NCI-H526 (cell line): ENCODE measurements at places on chromosomes 5 and 9.

- DNase-seq, result no peak
These were observed 612.6 kb downstream of the ISL1 start for GRCh38 chr5:51995773-51996306.

DNA sequence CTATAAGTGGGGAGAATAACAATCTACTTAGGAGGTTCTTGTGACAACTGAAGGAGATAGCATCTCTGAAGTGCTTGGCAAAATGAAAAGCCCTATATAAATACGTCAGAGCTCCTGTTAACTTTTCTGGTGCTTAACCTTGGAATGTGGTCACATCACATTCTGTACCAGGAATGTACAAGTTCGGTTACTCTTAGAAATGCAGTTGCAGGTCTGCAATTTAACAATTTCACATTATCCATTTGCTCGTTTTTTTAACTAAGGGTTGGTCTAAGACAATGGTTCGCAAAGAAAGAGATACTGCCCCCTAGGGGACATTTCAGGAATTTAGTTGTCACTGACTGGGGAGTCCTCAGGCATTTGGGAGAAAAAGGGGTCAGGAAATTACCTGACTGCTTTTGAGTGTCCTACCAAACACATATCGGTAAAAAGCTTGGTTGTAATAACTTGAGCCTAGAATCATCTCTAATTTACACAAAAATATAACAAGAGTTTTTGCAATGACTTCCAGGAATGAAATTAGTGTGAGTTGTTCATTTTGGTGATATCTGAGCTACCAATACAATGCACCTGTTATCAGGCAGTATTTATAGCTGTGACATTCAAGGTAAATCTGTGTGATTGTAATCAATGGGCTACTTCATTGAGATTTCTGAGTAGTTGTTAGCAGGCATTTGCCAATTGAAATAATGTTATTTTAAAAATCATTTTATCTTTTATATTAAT is 5.4 kb upstream of the HBEGF start:
- DNase-seq, result peak; percentile 88

DNA sequence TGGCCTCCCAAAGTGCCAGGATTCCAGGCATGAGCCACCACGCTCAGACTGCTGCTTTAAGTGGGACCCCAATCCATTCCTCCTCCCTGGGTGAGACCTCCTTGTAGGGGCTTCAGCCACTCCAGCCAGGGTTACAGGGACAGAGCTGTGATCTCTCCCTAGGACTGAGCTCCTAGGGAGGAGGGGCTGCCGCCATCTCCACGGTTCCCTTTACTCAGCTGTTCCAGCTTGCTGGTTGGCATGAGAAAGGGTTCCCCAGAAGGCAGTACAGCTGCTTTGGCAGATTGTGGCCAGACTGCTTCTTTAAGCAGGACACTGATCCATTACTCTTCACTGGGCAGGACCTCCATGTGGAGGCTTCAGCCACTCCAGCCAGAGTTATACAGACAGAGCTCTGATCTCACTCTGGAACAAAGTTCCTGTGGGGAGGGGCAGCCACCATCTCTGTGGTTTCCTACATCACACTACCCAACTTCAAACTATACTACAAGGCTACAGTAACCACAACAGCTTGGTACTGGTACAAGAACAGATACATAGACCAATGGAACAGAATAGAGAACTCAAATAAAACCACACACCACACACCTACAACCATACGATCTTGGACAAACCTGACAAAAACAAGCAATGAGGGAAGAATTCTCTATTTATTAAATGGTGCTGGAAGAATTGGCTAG is 7.2 kb downstream of the INSL6 start:
- DNase-seq, result no peak

GRCh38 chr9:127802576-127803443 is at the start of gene FPGS:
FPGS (plus strand) TSS chr9:127802882; CDS start chr9:127802925, 43 bp downstream.
- DNase-seq, result peak; percentile 65

- DNase-seq, result no peak
These were observed 154.1 kb downstream of the EFNA5 start for GRCh38 chr5:107516452-107517184.

DNA sequence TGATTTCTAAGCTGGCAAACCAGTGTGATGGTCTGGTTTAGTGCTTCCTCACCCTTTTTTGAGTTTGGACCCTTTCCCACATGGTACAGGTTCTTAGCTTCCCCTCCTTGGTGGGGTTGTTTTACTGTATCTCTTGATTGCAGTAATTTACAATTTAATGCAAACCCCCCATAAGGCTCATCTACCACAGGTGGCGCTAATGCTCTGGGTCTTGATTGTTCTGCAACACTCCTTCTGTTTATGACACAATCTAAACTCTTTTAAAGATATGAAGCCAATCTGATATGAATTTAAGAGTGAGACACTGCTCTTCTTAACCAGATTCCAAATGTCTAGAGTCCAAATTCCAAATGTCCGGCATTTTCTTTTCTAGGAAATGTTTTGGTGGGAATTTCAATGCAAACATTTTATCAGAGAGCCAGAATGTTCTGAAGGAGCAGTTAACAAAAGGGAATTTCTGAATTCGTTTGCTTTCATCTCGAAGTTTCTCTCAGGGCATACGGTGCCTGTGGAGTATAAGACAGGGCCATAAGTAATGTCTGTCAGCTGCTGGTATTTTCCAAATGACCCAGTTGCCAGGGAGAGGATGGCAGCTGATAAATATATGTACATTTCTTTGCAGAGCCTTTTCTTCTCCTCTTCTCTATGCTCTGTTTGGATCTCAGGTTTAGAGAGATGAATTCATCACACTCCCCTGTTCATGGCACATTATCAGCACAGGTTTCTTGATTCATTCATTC is 246.8 kb downstream of the ARHGAP26 start:
- peak; percentile 58 for DNase-seq

DNA sequence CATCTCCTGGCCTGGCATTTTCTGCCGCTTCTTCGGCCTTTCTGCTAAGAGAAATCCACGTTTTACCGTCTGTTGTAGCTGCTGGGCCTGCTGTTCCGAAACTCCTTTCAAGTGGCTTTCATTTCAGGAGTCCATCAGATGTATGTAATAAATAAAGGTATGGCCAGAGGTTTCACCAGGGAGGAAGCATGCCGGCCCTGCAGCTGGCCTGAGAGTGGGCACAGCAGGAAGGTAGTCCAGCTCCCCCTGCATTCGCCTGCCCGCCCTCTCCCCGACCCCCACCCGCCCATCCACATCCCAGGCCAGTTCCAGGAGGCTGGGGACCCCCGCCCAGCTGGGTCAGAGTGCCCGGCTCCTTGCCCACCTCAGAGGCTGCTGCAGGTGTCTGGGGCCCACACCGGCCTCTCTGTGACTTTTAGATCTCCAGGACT is 46.4 kb upstream of the EXOC3 start:
- no peak for DNase-seq

DNA sequence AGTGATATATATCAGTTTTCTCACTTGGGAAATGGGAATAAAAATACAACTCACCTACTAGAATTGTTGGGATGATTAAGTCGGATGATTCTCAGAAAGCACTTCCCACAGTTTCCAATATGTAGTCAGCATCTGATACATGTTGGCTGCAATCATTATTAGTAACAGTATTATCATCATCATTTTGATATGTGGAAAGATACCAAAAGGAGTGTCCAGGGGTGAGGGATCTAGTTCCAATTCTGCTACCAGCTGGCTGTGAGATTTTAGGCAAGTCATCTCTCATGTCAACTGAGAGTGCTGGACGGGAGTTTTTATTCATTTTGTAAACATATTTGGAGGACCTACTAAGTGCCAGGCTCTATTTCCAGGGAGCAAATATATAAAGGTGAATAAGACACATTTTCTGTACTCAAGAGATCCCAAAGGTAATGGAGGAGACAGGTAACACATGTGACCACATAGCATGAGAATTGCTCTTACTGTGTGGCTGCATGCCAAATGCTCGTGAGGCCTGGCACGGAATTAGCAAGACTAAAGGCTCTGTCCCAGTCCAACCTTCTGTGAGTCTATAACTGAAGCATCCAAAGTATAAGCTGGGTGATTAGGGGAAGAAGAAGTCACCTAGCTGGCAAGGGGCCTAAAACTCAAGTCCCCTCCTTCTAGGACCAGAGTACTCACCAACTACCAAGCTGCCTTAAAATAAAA is 83.0 kb downstream of the GRIA1 start:
- no peak for DNase-seq

DNA sequence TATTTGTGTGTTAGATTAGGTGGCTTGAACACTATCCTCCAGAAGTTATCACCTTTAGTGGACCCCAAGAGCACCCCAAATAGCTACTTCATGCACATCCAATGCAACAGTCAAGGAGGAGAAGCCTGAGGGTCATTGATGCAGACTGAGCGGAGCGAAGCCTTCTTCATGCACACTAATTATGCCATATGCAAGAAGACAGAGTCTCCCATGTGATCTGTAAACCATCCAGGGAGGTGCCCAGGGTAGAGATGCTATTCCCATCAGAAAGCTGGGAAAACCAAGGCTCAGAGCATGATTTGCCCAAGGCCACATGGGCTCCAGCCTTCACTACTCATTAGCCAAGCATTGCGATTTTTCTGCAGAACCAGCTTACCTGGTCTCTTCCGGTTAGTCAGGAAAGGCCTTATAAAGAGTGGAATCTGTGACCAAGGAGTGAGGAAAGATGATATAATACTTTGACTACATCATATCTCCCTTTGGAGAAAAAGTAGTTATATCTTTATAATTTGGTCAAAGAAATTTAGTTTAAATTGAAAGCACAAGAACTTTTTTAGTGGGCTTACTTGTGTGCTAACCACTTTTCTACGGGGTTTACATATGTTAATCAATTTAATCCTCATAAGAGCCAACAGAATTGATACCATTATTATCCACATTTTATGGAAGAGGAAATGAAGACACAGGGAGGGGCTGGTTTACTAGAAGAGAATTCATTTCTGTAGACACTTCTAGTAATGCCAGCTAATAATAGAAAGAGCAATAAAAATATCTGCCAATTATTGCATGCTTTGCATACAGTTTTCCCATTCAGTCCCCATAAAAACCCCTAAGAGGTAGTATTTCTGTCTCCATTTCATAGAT is 220.0 kb downstream of the ESM1 start:
- no peak for DNase-seq

GRCh38 chr5:40080191-40080590 is 599.5 kb upstream of the PTGER4 start:
- DNase-seq, result no peak

- DNase-seq, result no peak
These were observed 97.1 kb downstream of the ADCY2 start for GRCh38 chr5:7493081-7493480.

- no peak for DNase-seq
These were observed 59.6 kb downstream of the COL15A1 start for GRCh38 chr9:99003308-99003707.

DNA sequence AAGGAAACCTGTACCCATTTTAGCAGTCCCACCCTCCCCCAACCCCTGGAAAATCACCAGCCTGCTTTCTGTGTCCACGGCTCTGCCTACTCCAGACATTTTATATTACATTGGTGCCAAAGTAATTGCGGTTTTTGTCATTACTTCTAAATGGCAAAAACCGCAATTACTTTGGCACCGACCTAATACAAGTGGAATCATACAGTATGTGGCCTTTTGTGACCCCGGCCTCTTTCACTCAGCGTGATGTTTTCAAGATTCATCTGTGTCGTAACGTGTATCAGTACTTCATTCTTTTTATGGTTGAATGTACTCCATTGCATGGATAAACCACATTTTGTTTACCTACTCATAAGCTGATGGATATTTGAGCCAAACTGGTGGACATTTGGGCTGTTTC is 9.7 kb upstream of the ORM1 start:
- DNase-seq, result no peak

DNA sequence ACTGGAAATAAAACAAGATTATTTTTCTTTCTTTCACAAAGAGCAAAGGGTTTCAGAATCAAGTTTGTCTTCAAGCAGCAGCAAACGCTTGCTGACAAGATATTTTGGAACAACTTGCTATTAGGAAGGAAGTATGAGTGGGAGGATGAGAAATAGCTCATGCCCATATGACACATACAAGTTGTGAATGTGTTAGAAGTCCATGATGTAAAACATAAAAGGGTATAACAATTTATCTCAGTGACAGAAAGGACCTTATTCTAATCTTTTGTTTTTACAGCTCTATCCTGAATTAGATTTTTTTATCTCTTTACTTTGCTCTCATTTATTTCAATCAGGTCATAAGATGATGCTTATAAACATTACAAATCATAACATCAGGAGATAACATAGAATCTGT is 516.6 kb upstream of the MEF2C start:
- DNase-seq, result no peak

DNA sequence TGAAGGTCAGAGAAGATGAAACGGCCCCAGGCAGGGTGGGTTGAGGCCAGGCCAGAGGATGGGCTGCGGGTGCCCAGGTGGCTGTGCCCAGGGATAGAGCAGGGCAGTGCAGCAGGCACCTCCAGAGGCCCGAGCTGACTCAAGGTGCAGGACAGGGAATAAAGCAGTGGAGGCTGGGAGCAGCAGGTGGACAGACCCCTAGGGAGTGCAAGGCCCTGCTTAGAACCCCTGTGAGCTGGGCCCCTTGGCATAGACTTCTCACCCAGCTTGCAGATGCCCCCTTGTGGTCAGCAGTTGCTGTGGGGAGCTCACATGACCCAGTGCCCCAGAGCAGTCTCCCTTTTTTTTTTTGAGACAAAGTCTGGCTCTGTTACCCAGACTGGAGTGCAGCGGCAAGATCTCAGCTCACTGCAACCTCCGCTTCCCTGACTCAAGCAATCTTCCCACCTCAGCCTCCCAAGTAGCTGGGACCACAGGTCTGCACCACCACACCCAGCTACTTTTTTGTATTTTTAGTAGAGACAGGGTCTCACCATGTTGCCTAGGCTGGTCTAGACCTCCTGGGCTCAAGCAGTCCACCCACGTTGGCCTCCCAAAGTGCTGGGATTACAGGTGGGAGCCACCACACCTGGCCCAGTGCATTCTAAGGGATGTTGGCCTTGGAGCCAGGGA is 118.8 kb downstream of the WNK2 start:
- DNase-seq, result peak; percentile 80

DNA sequence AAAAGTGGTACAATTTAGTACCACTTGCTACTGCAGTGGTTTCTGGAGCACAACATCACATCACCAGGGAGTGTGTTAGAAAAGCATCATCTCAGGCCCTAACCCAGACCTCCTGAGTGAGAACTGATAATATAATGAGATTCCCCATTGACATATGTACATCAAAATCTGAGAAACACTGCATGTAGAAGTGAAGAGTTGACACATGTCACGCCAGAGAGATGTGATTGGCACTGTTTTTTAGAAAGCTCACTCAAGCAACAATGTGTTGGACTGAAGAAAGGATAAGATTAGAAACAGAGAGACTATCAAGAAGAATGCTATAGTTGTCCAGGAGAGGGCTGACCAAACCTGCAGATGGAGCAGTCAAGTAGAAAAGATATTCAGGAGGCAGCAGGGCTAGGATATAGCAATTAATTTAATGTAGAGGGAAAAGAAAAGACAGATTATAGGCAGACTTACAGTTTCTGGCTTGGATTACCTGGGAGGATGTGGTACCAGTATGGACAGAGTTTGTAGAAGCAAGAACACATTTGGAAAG is 324.4 kb upstream of the ADAMTSL1 start:
- no peak for DNase-seq
